Activated CD4-positive, alpha-beta T cell treated with anti-CD3 and anti-CD28 coated beads, Interleukin-2, amount 50 U/mL, for 1 hour (primary cell): ENCODE measurements at places on chromosomes 2 and 18.
A peak's percentile ranks its signal among the peaks of the same experiment; 100 is the strongest.

- no peak for DNase-seq
Observed at GRCh38 chr2:119224391-119225104, 914 bp downstream of the STEAP3 start.

- no peak for DNase-seq
Observed at GRCh38 chr2:222960126-222960525, 91.9 kb upstream of the KCNE4 start.

DNA sequence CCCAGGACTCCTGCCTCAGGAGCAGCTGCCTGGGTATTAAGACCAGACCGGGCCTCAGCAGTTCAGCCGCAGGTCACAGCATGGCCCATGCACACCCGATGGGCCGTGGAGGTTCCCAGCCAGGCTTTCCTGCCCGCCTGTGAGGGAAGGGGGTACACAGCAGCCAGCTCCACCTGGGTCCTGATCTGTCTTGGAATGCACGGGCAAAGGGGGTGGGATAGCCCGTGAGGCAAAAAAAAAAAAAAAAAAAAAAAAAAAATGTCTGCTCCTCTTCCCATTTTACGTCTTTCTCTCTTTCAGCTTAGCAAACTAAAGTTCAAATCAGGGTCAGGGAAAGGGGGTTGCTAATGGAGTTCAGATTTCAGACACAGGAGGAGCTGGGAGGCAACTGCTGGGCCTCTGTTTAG is 385.2 kb downstream of the TNS1 start:
- no peak for DNase-seq

DNA sequence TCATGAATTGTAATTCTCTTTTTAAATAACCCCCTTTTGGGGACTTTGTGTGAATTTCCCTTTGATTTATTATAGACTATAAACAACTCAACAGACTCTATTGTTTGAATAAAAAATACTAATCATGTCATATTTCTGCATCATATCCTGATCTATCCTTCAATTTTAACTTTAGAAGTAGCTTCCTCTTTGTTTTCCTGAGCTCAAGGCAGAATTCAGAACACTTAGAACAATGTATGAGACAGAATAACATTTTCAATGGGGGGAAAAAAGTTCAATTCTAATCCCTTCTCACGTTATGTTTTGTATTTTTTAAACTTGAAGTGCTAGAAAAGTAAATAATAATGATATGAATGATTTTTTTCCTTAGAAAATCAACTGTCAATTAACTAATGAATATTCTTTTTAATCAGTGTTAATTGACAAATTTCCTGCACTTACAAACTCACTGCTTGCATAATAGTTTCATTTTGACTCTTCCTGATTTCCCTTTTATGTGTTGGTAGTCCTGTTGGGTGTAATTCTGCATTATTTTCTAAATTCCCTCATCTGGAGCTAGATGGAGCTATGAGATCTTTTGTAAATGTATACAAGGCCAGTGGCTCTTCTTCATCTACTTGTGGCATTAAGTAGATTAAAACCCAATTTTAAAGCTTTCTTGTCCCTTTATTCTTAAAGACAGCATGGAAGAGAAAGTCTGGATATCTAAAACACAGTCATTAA is 326.1 kb downstream of the PARD3B start:
- no peak for DNase-seq

- DNase-seq: no peak
Observed at GRCh38 chr2:52445686-52446085, 1321.9 kb upstream of the CHAC2 start.

DNA sequence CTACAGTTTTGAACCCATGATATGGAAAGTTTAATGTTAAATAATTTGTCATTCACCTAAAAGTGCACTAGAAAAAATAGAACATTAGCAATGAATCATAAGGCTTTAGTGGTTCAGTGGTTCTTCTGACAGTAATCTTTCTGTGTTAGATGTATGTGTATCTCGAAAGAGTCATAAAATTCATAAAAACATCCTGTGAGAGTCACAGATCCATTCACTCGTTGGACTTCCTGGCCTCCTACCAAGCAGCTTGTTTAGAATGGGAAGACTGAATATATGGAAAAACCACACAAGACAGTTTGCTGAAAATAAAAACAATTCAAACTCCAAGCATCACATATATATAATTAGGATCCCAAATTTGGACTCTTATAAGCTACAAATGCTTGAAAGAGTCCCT is 34.8 kb downstream of the ADNP2 start:
- DNase-seq: no peak

GRCh38 chr18:27585602-27586173 is 400.6 kb upstream of the CHST9 start:
- DNase-seq: no peak

- DNase-seq: no peak
Observed at GRCh38 chr2:193806088-193806774, 1611.5 kb upstream of the TMEFF2 start.

DNA sequence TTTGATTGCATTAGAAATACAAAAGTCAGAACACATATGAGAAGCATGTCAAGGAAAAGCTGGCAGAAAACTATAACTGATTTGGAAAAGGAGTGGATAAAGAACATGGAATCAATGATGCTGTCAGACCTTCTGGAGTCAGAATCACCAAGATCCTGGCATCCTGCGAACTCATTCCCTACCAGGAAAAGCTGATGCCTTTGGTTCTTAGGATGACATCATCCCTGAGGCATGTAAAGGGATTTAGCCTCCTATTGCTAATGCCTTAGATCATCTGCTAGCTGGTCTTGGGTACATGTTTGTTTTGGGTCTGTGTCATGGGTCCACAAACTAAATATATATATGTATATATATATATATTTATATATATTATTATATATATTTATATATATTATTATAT is 680.7 kb downstream of the EPHA4 start:
- DNase-seq: no peak

GRCh38 chr2:177970670-177971454 is 101.7 kb downstream of the PDE11A start:
- no peak for DNase-seq

GRCh38 chr2:202870431-202871299 is 901 bp downstream of the ICA1L start:
- peak; percentile 59 for DNase-seq

DNA sequence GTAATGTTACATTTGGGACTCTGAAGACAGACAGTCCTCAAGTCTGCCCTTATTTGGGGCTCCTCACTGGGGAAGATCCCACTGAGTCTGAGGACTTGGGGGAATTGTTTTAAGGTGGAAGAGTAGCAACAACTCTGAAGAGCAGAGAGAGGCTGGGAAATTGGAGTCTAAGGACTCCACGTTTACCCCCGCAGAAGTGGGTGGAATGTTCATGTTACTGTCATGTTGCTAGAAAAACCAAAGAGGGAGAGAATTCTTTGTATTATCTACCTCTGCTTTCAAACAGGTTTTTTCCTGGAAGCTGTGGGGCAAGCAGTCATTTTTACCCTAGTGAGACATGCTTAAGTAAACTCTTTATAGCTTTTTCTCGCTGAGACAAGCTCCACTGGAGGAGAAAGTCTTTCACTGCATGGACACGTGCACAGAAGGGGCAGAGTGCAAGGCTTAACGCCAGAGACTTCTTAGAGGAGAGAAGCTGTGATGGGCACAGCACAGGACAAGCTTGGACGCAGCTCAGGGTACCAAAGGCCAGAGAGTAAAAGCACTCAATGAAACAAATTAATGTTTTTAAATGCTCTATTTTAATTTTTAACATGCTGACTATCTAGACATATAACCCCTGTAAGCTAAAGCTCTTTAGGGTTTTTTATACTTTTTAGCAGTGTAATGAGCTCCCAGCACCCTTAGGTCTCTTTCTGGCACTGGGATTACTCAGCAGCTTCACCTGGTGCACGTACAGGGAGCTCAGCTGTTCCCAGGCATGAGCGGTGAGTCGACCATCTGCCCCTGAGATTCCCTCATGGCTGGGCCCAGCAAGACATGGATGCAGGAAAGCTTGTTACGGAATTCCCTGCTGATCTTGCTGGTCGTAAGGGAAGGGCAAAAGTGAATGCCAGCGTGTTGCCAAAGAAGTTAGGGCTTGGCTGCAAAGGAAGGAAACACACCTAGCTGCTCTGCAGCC is 54.5 kb upstream of the BIN1 start:
- no peak for DNase-seq

GRCh38 chr18:6423289-6423688 is 8.6 kb upstream of the L3MBTL4 start:
- no peak for DNase-seq

- DNase-seq: no peak
Observed at GRCh38 chr18:32930695-32931301, 158.0 kb upstream of the KLHL14 start.

DNA sequence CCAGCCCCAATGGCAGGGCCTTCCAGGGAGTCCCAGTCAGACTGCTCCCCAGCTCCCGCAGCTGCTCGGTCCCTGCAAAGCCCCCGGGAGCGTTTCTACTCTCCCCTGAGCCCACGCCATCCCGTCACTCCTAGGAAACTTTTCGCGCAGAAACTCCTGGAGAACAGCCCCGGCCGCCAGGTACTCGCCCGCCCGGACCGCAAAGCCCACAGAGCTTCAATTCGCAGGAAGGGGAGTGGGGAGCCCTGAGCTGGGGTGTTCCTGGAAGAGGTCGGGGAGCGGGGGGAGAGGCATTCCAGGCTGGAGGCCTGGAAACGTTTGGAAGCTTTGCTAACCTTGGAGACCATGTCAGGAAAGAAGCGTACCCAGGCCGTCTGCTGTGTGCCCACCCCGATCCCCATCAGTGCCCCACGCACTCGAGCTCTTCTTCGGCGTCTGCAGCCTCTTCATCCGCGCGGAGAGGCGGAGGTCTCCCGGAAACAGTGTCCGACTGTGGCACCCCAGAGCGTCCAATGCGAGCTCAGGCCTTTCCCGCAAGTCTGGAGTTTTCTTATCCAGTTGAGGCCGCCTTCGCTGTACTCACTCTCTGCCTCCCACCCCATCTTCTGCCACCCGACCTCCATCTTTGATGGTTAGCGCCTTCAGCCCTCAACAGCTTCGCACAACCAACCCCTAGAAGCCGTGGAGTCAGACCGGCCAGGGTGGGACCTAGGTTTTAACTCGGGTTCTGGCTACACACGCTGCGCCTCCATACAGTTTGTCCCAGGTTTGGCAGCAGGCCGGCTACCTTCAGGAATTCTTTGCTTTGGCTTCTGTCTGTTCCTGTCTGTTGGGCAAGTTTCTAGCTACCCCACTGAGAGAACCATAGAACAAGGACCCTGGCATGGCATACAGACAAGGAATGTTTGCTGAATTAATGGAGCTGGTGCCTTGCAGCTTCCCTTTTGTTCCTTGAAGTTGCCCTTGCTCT is 3.7 kb downstream of the PCGF1 start:
- DNase-seq: no peak

GRCh38 chr2:39975476-39976020 is 196.5 kb upstream of the THUMPD2 start:
- no peak for DNase-seq

DNA sequence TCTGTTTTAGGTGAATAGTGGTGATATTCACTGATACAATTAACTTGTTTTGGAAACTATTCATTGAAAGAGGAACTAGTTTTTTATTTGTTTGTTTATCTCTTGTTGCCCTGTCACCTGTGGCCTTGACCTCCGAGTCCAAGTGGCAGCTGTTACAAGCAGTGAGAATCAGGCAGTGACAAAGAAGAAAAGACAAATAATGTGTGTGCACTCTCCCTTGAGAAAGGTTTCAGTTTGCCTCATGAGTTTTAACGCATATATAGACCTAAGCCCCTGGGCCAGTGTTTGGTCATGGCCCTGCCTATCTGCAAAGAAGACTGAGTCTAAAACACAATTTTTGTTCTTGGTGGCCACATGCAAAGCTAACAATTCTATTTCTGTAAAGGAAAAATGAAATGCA is 15.3 kb downstream of the KYNU start:
- DNase-seq: no peak

DNA sequence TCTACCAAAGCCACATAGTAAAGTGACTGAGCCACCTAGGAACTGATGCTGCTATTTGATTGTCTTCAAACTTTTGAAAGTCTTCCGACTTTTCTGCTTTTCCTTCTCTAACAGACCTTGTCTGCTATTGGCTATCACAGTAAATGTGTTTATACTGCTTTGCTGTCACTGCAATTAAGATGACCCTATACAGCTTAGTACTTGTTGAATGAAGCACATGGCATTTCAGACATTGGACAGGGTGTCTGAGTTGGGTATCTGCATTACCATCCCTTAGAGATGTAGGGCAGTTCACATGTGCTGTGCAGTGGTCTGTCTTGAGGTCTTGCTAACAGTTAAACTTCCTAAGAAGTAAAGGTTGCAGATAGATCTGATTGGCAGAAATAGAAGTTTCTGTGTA is 3.6 kb downstream of the WDR43 start:
- no peak for DNase-seq

DNA sequence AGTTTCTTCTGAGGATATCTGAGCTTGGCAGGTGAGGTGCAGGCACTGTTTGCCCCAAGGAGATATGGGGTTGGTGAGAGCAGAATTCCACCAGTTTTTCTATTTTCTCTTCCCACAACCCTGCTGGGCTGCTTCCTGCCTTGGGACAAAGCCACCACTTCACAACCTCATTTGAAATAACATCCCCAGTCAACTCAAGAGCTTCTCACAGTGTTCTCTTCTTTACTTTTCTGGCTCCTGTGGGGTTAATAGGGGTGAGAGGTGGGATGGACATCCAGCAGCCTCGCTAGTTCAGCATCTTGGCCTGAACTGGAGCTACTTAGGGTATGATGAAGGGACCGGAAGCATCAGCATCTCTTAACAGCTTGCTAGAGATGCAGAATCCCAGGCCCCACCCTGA is 106.3 kb downstream of the SLC4A3 start:
- DNase-seq: no peak

GRCh38 chr2:131104487-131105155 is 515 bp upstream of the PLEKHB2 start:
- peak; percentile 45 for DNase-seq

DNA sequence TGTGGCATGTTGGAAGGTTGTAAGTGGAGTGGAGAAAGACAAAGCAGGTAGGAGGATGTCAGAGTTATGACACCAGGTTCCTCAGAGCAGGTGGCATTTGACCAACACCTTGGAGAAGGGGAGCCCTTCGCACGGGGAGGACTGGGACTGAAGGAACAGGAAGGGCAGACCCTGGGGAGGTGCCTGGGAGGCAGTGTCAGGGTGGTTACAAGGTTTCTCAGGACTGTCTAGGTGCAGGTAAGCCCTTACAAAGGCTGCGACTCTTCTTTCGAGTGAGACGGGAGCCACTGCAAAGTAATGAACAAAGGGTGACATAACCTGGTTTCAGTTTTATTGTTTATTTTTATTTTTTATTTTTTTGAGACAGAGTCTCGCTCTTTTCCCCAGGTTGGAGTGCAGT is 84.6 kb downstream of the EIF2AK3 start:
- no peak for DNase-seq

GRCh38 chr18:53458944-53459580 is 765.4 kb downstream of the MBD2 start:
- DNase-seq: no peak

- DNase-seq: no peak
Observed at GRCh38 chr2:237305579-237305978, 108.4 kb downstream of the COL6A3 start.

DNA sequence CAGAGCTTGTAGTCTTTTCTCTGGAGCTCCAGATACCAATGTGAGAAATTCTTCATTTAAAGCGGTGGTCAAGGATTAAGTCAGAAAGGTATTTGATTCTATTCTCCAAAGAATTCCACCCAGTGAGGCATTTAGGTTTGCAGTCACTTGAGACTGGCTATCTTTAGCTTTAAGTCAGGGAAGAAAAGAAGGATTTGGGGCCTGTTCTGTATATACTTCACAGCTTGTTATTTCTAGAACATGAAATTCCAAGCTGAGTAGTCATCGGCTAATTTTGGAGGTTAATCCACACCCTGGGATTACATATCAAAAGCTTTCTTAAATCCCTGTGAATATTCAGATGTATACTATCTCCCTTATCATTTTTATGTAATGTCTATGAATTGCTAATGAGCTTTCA is 39.4 kb downstream of the MYOM1 start:
- no peak for DNase-seq
